ENCODE measurements at places on chromosomes 3 and 15.

DNA sequence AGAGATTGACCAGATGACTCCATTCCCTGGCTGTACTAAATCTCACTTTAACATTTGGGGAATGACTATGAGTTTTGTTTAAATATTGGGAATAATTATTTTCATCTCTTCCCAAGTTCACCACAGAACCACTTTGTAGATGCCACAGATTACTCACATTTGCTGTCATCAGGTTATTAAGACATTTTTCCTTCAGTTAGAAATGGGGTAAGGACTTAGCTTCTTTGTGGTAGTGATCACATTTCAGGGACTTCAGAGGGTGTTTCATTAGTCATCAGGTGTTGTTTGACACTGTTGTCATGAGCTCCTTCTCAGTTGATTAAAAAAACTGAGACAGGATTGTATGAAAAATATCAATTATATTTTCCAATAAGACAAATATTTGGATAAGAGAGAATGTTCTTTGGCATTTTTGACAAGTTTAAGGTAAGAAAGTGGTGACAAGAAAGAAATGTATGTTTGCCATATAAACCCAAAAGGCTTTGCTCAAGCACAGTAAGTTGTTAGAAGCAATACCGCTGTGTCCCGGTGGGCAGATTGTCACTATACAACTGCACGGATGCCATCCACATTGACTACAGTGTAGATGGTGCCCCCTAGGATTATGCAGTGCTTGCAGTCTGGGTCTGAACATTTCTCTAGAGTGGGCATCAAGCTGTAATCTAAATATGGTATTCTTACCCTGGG lies 22.3 kb downstream of the FBXL2 start:
- no peak for DNase-seq

GRCh38 chr3:123099331-123100192 lies 32.7 kb downstream of the PDIA5 start:
- DNase-seq: no peak

DNA sequence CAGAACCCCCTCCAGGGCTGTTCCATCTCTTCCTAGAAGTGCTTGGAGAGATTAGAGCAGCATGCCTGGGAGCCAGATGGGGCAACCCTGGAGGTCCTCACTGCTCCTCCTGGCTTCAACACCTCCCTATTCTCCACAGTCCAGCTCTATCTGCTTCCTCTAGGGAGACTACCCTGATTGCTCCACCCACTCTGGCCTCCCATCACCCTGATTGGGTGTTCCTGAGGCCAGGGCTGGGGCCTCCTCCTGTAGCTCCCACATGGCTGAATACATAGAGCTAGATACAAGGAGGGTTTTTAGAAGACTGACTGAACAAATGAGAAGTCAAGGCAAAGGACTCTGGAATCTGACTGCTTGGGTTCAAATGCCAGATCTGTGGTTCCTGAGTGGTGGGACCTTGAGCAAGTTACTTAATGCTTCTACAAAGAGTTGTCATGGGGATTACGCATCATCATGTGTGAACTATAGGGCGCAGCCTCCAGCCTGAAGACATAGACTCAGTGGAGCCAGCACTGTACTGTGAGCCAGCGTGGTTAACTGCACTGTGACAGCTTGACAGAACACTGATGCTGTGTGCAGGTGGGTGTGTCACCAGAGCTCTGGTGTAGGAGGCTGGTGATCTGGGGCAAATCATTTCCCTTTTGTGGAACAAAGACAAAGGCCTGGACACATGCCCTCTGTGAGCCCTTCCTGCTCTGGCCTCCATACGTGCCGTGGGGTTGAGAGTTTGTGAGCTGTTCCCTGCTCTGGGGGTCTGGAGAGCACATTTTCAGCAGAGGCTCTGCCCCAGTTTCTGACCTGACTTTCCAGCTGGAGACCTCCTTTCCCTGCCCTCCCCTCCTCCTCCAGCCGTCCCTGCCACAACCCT lies 74.8 kb downstream of the SCN5A start:
- no peak for DNase-seq

DNA sequence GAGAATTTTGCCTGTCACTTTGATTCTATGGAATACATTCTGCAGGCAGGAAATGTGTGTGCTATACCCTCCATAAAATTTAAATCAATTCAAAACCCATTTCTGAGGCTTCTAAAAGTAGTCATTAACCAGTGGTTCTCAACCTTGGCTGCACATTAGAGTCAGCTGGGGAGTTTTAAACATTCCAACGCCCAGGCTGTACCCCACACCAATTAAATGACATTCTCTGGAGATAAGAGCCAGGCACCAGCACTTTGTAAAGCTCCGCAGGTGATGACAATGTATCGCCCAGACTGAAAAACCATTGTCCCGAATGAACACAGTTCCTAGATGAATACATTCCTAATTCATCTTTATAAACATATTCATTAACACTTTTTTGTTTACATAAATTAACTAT lies 110.6 kb upstream of the MB21D2 start:
- no peak for DNase-seq

GRCh38 chr3:33575311-33575710 lies 135.1 kb upstream of the UBP1 start:
- DNase-seq: no peak

DNA sequence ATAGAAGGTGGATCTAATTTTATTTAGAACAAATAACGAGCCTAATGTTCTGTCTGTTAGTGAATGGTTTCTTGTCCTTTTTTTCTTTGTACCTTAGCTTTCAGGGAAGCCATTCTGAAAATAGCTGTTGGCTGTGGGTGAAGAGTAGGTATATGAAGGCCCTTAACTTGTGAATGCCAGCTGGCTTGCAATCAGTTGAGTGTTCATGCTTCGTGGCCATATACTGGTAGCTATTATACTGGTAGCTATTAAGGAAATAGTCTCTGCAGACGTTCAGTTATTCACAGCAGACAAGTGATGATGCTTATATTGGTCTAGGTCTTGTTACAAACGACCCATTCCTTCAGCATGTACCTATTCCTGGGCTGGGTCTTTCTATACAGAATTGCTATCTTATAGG lies 18.8 kb downstream of the TRIM71 start:
- no peak for DNase-seq

GRCh38 chr3:36172699-36173098 lies 207.6 kb upstream of the STAC start:
- no peak for DNase-seq

DNA sequence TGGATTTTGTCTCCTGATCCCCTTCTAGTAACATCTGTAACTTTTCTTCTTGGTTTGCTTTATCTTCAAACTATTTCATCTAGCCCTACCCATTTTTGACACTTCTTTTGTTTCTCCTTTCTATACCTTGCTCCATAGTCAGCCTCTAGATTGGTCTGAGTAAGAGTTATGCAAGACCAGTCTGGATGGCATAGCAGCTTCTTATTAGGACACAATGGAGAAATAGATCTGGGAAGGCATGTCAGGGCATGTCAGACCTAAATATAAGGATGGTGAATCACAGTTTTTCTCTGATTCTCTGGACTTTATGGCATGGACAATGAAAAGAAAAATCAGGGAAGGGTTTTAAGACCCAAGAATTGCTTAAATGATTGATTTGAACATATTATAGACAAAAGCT lies 452.5 kb downstream of the RAP2B start:
- DNase-seq: no peak

GRCh38 chr15:32705446-32705845 lies 12.4 kb upstream of the GREM1 start:
- DNase-seq: no peak

DNA sequence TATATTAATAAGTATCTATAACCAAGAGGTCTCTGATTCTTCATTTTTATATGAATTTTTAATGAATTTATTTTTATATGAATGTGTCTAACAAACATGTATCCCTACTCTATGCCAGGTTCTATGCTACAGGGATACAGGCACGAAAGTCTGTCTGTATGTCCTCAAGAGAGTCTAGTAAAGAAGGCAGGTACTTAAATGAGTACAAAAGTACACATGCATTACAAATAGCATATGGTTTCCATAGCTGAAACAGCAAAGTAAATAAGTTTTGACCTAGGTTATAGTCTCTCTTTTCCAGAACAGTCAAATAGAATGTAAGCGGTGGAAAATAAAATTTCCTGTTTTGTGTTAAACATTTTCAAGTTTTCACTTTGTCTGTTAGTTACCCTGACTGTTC lies 13.3 kb upstream of the ABHD10 start:
- DNase-seq: no peak

- no peak for DNase-seq
Observed at GRCh38 chr3:105385179-105385578, 18.5 kb downstream of the ALCAM start.

All from activated naive CD4-positive, alpha-beta T cell (primary cell).